ENCODE measurements at places on chromosomes 1 and 21.

DNA sequence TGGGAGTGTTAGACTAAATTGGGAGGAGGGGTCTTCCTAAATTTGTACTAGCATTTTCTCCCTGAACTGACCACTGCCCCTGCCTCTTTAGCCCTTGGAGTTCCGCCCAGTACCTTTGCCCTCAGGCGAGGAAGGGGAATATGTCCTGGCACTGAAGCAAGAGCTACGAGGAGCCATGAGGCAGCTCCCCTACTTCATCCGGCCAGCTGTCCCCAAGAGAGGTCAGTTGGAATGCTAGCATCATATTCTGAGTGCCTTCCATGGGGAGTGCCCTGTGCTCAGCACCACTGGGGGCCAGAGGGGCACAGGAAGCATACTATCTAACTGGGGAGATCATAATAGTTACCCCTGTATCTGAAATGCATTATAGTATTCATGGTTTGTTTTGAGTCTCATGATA, 10.7 kb downstream of the POLR3GL start:
- DNase-seq: no peak

DNA sequence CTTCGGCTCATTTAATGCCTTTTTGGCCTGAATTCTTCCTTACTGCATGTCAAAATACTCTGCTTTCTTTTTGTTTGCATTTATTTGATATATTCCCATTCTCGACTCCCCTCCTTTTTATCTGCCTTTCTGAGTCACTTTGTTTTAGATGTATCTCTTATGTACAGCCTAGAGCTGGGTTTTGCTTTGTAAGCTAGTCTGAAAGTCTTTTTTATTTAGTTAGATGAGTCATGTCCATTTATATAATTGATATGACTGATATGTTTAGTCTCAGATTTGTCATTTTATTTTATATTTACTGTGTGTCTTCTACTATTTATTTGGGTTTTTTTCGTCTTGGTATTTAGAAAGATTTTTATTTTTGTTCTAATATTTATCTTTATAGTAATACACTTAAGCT, 33.6 kb upstream of the GNG5 start:
- no peak for DNase-seq

GRCh38 chr1:32159189-32159588, 20.3 kb upstream of the TXLNA start:
- DNase-seq: no peak

DNA sequence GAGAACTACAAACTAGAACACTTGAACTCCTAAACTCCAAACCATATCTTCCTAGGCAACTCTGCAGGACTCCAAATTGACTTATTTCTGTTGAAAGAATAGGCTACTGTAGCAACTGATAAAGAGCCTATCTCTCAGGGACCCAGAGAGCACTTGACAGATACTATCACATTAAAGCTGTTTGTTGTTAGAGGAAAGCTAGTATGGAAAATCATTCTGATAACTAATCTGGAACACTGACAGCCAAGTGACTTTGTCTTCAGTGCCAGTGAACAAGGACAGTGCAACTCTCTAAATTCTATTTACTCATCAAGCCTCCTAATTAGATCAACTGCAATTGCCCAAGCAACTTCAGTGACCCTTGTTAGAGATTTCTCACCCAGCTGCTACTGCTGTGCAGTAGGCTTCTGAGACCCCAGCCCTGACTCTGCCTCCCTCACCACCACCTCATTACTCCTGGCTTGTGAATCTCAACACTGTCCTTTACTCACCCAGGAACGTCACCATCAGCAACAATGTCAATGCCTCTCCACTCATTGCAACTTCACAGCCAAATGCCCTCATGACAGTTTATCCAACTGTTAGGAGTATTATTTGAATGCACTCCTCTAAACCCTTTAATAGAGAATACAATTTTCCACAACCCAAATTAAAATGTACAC, 7.4 kb upstream of the RGS13 start:
- DNase-seq: no peak

GRCh38 chr1:246292571-246292970, 214.5 kb downstream of the SMYD3 start:
- DNase-seq: no peak

- no peak for DNase-seq
Measured at GRCh38 chr1:2112280-2112701, 62.1 kb downstream of the PRKCZ start.

GRCh38 chr1:1916851-1917251, 1.8 kb downstream of the CALML6 start:
- DNase-seq: no peak

- no peak for DNase-seq
Measured at GRCh38 chr1:57249511-57249910, 174.3 kb downstream of the DAB1 start.

DNA sequence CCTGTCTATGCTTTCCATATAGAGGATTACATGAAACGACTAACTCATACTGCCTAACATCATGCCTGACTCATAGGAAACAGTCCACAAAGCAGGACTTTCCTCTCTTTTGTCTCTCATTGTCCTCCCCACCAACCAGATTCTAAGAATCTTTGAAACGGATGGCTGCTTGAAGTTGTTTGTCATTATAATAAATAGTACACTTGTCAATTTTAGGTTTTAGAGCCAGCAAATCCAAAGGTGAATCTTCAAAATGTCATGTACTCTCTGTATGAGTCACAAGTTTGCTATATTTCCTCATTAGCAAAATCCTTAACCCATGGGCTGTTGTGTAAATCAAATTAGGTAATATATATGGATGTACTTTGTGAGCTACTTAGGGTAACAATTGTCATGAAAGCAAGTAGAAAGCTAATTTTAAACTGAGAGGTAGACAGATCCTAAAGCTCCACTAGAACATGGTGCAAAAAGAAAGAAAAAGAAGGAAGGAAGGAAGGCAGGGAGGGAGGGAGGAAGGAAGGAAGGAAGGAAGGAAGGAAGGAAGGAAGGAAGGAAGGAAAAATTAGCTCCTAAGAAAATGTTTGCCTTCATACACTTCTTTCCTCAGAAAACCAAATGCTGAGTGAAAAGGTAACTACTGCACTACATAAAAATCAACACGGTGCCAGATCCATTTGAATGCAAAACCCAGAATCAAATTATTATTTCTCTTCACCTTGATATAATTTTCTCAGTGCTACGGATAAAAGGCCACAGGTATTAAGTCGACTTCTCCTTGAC, 129.5 kb upstream of the PRMT6 start:
- no peak for DNase-seq

DNA sequence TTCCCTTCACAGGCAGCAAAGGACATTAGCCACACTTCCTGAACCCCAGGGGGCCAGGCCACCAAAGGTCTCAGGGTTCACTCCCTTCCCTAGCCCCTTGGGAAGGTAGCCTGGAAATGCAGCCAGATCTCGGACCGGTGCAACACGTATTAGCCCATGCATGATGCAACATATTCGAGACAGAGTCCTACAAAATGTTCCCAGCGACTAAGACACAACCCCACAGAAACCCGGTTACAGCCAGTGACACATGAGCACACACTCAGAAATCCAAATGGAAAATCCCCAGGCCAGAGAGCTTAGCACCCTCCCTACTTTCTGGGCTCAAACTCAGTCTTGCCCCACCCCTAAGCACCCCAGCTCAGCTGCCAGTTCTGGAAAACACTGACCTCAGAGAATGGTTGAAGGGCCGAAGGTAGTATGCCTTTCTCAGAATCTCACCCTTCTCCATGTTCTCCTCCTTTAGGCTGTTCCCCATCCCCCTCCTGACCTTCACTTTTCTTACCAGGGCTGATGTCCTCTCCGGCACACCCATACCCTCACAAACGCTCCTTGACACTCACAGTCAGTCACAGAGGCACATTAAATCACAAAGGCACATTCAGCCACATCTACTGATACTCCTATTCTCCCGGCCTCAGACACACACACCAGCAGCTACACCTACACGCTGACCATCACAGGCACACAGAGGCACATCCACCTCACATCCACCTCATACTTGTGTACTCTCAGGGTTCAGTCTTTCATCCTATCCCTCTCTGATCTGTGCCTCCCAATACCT, at the start of gene TSPAN1:
Gene TSPAN1, plus strand, starts transcription at position 640 of the 784 bp plus-strand sequence. CDS start 6,021 bp downstream, outside the sequence.
- DNase-seq: no peak

DNA sequence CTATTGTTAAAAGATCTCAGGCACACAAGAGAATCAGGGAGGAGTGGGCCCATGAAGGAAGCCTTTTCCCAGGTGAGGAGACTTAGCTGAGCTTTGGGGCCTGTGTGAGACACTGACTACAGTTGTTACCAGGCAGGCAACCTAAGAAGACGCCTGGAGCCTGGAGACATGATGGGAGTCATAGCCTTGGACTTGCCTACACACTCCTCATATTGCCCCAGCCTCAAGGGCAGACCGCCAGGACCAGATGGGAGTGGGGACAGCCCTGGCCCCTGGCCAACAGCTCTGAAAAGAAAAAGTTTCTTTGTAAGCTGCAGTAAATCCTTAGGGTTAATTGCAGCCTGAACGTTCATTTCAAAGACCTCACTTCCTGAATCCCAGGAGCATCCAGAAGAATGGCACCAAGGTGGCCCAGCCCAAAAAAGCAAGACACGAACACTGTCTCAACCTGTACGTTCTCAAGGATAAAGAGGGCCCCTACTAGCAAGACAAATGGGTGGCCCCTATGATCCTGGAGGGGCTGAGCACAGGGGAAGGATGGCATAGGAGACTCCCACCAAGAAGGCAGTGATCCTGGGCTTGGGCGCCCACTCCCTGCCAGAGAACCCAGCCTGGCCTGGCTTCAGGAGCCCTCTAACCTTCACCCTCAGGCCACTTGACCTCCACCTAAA, 33.2 kb upstream of the BTG2 start:
- DNase-seq: no peak

- DNase-seq: no peak
Measured at GRCh38 chr1:210500831-210501230, 172.1 kb downstream of the HHAT start.

- no peak for DNase-seq
Measured at GRCh38 chr1:66413136-66413837, 120.7 kb upstream of the SGIP1 start.

GRCh38 chr1:209421978-209422680, 161.4 kb upstream of the CAMK1G start:
- DNase-seq: no peak

GRCh38 chr1:87176087-87176486, 152.6 kb upstream of the LMO4 start:
- no peak for DNase-seq

DNA sequence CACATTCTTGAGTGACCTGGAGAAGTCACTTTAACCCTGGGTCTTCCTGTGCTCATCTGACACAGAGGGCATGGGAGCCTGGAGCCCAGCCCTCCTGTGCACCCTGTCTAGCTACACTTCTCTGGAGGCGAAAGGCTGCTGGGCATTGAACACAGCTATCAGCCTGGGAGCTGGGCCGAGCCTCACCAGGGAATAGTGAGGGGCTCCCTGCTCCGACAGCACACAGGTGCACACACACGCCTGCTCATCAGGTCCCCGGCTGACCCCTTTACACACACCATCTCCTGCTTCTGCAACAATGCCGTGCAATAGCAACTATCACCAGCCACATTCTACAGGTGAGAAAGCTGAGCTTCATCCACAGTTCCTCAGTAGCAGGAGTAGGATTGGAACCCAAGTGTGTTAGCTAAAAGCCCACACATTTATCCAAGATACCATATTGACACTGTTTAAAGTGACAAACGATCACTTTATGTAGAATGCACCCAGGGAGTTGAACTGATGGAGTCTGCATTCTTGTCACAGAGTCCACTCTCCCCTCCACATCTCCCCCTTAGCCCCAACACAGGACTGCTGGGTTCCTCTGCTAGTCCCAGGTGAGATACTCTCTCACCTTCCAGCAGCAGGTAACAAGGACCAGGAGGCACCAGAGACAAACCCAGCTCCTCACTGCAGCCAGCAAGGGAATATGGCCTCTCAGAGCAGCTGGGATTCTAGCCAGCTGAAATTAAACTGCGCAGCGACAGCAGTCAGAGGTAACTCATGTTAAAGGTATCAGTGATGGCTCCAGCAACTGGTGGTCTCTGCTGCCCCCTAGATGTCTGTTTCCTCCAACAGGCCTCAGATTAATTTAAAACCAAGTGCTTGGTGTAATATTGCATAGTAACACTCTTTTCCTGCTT, 18.3 kb upstream of the CAPN8 start:
- no peak for DNase-seq

DNA sequence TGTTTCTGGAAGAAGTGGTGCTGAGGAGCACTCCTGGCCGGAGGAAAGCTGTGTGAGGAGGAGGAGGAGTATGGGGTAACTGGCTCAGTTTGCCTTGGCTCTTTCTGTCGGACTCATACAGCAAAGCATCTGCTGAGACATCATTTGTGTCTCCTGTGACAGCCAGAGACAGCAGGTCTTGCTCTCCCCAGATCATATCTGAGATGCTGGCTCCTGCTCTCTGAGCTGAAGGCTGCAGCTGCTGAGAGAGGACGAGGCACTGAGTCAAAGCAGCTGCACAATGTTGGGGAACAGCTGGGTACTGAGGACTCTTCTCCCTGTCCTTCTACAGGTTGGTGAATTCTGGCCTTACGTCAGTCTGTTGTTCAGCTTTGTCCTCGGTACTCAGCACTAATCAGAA, 14.3 kb downstream of the OR2B11 start:
- no peak for DNase-seq

DNA sequence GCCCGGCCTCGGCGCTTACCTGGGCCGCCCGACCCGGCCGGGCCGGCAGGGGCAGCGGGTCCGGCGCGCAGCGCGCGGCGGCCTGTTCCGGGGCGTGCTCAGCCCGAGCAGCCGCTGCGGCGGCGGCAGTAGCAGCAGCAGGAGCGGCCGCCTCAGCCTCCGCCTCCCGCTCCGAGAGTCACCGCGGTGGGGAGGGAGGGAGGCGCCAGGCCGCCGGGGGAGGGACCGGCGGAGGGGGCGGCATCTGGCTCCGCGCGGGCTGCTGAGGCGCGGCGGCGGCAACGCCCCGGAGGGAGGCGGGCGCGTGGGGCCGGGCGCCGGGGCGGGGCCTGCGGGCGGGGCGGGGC, at the start of gene CTNNBIP1:
Gene CTNNBIP1, minus strand, starts transcription at position 194 of the 347 bp plus-strand sequence. CDS start 38,205 bp downstream, outside the sequence.
- no peak for DNase-seq

- DNase-seq: no peak
Measured at GRCh38 chr21:34511181-34511580, 829 bp downstream of the KCNE1 start.

GRCh38 chr1:58576727-58577653, at the start of gene TACSTD2:
TACSTD2 (minus strand) TSS chr1:58577252; CDS start chr1:58577156, 96 bp downstream.
- DNase-seq: no peak

GRCh38 chr1:99384021-99384420, 119.7 kb downstream of the PLPPR4 start:
- no peak for DNase-seq

GRCh38 chr1:187264995-187265602, 436.4 kb downstream of the PLA2G4A start:
- DNase-seq: no peak

DNA sequence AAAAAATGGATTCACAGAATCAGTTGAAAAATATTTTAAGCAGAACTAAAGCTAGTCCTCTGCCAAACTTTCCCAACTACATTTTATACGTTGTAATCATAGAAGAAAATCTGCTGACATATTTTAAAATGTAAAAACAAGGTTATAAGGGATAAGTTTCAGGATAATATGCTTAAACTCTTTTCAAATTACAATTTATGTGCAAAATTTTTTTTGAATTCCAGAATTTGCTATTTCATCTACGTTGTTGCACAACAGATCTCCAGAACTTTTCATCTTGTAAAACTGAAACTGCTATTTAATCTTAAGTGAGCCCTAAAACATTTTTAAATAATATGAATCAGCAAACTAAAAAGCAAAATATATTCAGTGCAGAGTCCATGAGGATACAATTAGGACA, 5.9 kb downstream of the EDEM3 start:
- DNase-seq: peak; percentile 20

- DNase-seq: no peak
Measured at GRCh38 chr21:14691914-14692313, 145.8 kb upstream of the SAMSN1 start.

- DNase-seq: no peak
Measured at GRCh38 chr1:1333551-1334241, 2.6 kb downstream of the TAS1R3 start.

- DNase-seq: no peak
Measured at GRCh38 chr1:26922431-26922729, 837 bp downstream of the NUDC start.
